ENCODE measurements at places on chromosomes 11 and 22.

DNA sequence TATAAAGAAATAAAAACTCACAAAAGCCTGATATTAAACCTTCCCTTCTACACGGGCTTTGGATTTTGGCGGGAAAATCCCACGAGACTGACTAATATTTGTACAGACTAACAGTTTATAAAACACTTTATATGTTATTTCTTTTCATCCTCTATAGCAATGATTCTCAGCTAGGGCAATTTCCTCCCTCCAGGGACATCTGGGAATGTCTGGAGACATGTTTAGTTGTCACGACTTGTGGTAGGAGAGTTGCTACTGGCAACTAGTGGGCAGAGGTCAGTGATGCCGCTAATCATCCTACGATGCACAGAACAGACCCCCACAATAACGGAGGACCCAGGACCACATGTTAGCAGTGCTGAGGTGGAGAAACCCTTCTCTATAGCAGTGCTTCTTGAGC is 304.8 kb upstream of the PITPNB start:
- no peak for DNase-seq

DNA sequence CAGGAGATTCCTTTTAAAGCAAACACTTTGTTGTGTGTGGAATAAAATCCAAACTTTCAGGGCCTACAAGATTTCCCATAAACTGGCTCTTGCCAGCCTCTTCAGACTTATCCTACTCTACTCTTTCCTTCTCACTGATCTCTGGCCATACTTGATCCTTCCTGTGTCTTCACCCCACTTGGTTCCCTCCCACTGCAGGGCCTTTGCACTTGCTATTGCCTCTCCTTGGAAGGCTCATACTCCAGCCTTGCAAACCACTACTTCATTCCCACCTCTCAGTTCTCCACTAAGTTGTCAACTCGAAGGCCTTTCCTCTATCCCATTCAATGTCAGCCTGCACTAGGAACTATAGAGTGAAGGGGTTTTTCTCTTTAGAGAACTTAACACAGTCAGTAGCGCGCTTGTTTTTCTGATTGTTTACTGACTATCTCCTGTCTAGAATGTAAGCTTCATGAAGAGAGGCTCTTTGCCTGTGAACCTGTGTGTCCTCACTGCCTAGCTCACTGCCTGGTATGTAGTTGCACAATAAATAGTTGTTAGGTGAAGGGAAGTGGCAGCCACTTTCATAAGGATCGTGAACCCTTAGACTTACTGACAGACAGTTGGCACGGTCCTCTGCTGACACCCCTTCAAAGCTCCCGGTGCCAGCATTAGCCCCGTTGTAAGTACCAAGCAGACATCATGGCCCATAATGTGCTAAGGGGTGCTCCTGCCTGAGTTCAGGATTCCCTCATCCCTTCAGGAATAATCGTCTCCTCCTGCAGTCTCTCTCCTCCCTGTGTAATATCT is 833 bp upstream of the ME3 start:
- DNase-seq: no peak

DNA sequence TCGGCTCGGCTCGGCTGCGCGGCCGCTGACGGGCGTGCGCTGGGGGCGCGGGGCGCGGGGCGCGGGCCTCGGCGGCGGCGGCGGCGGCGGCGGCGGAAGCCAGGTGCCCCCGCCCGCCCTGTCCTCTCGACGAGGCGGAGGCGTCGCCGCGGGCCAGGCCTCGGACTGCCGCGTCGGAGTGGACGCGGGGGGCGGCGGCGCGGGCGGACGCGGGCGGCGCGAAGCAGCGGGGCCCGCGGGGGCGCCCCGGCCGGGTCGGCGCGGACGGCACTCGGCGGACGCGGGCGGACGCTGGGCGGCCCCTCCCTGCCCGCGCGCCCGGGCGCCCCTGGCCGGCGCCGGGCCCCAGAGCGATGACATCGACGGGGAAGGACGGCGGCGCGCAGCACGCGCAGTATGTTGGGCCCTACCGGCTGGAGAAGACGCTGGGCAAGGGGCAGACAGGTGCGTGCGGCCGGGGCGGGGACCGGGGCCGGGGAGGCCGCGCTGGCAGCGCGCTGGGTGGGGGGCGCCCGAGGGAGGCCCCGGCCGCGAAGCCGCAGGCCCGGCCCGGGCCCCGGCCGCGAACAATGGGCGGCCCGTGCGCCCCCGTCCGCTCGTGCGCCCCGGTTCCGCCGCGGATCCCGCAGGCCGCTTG is at the start of gene BRSK2:
TSS of gene BRSK2 (plus strand) at position 3 of the 637 bp plus-strand sequence. CDS start at position 354, 351 bp downstream.
- no peak for DNase-seq

DNA sequence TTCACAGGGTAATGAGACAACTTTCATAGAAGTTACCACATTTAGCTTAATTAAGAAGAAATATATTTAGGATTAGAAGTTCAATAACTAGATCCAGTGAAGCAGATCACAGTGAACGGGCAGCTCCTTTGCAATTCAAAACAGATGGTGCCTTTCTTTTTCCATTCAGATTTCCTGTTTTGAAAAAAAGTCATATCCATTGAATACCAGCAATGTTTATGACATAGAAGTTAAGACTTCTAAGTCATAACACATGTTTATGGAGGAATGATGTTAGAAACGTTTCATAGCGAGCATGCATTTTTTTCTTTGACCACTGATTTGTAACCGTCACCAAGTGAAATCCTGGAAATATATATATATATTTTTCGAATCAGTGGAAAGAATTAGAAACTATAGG is 24.7 kb downstream of the LUZP2 start:
- no peak for DNase-seq

- no peak for DNase-seq
Observed at GRCh38 chr11:44748606-44749005, 21.8 kb downstream of the TSPAN18 start.

DNA sequence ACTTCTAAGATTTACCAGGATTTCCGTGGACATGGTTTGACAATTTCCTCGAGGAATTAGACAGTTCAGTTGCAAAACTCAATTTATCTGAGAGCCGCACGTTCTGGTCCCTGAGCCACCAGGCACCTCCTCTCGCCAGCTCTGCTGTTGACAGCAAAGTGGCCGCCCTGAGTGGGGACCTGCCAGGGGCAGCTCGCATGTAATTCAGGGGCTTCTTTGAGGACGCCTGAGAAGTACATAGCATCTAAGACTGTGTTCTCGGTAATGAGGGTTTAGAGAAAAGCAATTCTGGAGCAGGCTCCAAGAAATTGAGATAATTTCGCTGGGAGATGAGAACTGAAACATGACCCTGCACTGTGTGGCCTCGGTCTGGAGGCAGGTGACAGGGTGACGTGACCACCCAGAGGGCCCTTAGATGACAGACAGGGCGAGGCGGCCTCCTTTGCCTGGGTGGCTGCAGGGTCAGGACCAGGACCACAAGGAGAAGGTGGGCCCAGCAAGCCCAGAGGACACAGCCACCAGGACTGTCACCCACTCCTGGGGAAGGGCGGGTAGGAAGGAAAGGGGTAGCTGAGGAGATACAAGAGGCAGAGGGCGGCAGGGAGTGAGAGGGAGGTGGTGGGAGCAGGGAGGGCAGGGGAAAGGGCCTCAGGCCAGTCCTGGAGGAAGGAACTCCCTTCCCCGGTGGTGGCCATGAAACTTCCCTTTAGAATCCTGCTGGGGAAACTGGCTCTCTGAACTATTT is 55.0 kb downstream of the RTL6 start:
- no peak for DNase-seq

GRCh38 chr22:29670626-29671025 is 49.2 kb upstream of the CABP7 start:
- no peak for DNase-seq

DNA sequence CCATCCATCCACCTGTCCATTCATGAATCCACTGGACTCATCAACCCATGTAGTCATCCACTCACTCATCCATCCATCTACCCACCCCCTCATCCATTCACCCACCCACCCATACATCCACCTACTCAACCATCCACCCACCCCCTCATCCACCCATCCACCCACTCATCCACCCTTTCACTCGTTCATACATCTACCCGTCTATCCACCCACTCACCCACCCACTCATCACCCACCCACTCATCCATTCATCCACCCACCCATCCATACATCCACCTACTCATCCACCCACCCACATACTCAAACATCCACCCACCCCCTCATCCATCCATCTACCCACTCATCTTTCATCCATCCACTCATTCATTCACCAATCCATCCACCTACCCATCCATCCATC is 37.7 kb downstream of the RTL6 start:
- no peak for DNase-seq

DNA sequence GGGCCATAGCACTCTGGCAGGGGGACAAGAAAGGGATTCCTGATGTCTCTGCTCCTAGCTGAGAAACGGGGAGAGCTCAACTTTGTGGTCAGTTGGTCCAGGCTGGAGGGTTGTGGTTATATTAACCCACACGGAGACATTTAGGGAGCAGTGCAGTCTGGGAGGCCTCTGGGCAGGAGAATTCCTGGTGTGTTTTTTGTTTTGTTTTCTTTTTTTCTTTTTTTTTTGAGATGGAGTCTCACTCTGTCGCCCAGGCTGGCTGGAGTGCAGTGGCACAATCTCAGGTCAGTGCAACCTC is 88.0 kb upstream of the SHISAL1 start:
- DNase-seq: no peak

- DNase-seq: peak; percentile 82
Observed at GRCh38 chr11:102882389-102883024, 7.7 kb upstream of the MMP12 start.

DNA sequence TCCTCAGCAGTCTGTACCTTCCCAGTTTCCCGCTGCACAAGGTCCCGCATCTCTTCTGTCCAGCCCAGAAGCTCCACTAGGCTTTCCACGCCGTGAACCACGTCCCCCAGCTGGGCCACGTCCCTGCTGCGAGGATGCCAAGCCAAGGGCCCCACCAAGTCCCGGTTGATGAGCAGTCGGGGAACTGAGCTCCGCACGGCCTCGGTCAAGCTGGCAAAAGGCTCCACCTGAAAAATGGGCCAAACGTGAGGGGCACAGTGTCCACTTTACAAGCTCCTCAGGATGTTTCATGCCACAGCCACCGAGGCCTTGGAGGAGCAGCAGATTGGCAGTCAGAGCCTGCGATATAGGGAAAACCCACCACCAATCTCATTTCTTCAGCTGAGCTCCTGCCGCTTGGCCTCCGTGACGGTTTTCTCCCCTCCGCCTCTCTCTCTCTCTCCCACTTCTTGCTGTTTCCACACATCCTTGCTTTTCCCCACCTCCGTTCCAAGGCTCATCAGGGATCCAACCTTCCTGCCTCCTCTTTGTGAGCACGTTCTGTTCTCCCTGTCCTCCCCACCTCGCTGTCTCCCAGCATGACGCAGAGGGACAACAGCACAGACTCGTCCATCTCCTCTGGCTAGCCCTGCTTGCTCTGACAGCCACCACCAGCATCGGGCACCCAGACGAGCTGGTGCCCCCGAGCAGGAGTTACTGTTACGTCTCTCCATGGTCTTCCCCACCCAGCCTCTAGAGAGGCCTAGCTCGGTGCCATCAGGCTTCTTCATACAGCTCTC is 11.5 kb downstream of the RIC8A start:
- no peak for DNase-seq

DNA sequence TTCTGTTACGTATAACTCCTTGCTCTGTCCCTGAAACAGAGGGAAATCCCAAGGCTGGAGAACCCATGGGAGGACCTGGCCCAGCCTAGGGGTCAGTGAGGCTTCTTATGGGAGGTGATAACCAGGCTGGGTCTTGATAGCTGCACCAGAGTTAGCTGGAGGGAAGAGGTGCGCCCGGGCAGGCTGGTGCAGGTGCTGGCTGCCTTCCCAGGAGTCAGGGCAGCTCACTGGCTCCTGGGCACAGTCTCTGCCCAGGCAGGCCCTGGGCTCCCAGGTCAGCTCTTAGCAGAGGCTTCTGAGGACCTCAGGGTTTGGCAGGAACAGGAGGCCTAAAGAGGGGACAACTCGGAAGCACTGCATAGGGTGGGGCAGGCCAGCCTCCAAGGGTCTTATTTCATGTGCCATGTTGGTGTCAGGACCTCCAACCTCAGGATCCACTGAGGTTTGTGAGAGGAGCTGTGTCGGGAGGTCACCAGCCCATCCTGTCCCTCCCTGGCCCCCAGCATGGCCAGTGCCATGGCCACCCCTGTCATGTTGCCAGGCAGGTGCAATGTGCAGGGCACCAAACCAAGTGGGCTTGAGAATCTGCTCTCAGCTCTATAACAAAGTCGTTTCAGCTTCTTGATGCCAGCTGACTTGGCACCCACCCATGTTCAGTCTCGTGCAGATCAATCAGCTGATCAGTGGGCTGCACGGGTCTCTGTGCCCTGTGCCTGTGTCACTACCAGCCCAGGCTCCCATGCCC is 20.5 kb upstream of the CELSR1 start:
- DNase-seq: peak; percentile 71

- no peak for DNase-seq
Observed at GRCh38 chr11:76795936-76796441, 12.8 kb downstream of the TSKU start.

DNA sequence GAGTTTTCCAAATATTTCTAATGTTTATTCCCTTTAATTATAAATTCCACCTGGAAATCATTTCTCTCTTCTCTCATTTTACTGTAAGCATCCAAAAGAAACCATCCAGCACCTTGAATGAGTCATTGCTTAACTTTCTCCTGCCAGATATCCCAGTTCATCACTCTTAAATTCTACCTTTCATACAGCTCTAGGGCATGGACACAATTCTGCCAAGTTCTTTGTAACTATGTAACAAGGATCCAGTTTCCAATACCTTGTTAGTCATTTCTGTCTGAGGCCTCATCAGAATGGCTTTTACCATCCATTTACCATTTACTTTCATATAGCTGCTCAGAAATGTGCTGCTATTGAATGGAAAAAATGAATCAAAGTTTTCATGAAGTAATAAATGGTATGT is 455.4 kb upstream of the TENM4 start:
- peak; percentile 31 for DNase-seq

DNA sequence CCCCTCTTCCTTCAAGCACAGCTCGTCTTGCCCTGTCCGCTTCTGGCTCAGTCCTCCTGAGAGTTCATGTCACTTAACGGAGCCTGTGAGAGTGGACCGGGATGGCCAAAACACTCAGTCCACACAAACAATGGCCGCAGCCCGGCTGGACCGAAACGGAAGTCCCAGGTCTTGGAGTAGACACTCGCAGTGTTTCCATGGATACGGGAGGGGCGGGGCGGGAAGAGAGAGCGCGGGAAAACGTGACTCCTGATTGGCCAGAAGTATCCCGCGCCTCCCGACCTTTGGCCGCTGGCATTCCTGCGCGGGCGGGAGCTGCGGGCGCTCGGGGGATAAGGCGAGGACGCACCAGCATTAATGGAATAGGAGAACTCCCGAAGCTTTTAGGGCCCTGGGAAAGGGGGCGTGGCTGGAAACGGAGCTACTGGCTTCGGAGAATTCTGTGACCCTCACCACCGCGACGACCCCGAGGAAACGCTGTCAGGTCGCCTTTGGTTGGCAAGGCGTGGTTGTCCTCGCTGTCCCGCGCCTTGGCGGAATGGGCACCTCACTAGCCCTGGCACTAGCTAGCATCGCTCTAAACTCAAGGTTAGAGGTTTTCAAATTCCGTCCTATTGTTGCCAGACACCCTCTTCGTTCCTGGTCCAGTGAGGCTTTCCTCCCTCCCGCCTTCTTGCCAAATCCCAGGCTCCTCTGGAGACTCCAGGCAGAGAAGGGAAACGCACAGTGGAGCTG is at the start of the genes NLRP14 and ZNF214:
TSS of gene NLRP14 (plus strand) at position 297 of the 735 bp plus-strand sequence. CDS start 18,108 bp downstream, outside the sequence.
TSS of gene ZNF214 (minus strand) at position 164 of the 735 bp plus-strand sequence. CDS start 17,511 bp downstream, outside the sequence.
- DNase-seq: peak; percentile 88

Data from mammary epithelial cell (primary cell).